ENCODE measurements at places on chromosomes 5 and 9. TPM values are rescaled to one million over a fixed set of nuclear protein-coding genes. Genes with fewer than 3 reads are reported as not detected.

GRCh38 chr5:52743970-52744369, 43.7 kb upstream of the ITGA1 start:
- no peaks in the 10 kb centered on the region for H3K36me3 ChIP-seq
- peaks cover 5% of the 10 kb centered on the region for H3K27me3 ChIP-seq
- H3K27ac ChIP-seq, result no peak overlapping the region

DNA sequence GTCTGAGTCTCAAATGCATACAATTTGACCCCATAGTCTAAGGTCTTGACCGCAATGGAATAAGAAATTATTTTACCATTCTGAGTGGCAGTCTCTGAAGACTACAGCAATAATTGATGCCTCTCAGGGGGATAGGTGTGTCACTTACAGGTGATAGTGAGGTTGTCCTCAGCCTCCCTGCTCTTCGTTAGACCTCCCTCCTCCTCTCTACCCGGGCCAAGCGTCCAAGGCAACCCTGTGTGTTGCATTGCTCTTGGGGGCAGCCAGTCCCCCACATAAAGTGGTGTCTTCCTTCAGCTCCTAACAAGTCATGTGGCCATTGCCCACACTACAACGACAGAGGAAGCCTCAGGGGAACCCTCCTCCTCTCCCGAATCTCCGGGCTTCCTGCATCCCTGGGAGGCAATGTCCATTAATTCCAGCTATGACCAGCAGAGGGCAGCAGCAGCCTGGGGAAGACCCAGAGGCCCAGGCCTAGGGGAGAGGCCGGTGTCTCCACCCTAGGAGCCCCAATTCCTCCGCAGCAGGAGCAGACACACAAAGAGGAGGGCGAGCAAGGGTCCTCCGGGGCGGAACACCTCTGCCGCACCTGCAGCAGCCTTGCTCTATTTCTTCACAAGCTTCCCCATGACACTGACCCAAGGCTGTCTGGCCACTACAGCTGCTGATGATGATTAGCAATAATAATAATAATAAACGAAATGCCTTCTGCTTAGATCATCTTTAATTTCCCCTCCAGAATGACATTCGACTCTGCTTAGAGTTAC, 134.8 kb downstream of the KCNIP1 start:
- no peak overlapping the region for H3K27ac ChIP-seq
- DNase-seq, result peak; percentile 29
- peaks cover 7% of the 10 kb centered on the region for H3K4me1 ChIP-seq
- no peaks in the 10 kb centered on the region for H3K36me3 ChIP-seq

The TRPM6 gene
- not detected for total RNA-seq

DNA sequence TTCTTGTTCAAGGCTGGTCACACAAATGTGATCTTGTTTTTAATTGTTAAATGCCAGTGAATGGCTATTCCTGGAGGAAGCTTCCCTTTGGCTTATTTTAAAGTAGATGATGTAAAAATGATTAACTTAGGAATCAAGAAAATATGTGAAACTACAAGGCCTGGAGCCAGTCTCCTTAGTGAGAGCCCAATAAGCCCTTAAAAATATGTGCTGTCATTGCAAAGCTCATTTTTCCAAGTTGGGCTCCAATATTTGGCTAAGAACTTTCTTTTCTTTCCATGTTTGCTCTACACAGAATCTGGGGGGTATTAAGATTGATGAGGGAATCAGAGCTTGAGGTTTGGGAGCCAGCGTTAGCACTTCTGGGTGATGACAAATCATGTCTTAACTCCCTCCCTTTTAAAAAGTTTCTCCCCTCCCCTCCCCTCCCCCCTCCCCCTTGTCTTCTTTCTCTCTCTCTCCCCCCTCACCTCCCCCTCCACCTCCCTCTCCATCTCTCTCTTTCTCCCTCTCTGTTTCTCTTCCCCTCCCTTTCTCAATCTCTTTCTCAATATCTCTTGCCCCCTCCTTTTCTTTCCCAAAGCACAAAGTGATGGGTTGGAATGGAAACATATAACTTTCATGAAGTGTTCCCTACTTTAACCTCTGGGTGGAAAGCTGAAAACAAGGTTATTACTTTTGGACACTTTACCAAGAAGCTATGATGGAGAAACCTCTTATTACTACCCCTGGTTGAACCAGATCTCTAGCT, 86.0 kb downstream of the FBXL7 start:
- no peak overlapping the region for H3K27ac ChIP-seq
- H3K4me3 ChIP-seq, result no peak overlapping the region
- DNase-seq, result no peak
- H3K4me1 ChIP-seq, result no peaks in the 10 kb centered on the region
- H3K36me3 ChIP-seq, result no peaks in the 10 kb centered on the region
- no peaks in the 10 kb centered on the region for H3K27me3 ChIP-seq

The TLX3 gene
- not detected for total RNA-seq
